Brain microvascular endothelial cell (primary cell): ENCODE measurements at places on chromosomes 11 and 22.

DNA sequence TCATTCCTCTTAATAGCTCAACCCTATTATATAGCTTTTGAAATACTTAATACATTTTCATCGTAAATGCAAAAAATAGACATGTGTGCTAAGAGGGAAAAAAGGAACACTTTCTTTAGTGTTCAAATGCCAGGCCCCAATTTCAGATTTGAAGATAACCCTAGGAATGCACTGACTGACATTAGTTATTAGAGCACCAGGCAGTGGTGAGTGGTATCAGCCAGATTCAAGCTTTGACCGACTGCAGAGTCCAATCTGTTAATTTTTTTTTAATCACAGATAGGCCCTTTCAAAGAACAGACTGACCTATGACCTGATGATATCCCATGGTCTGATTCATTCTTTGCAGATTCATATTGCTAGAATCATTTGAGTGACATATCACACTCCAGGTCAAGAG, 874.2 kb upstream of the CHORDC1 start:
- DNase-seq, result no peak

GRCh38 chr11:73053964-73054363, 88.2 kb downstream of the FCHSD2 start:
- no peak for DNase-seq

DNA sequence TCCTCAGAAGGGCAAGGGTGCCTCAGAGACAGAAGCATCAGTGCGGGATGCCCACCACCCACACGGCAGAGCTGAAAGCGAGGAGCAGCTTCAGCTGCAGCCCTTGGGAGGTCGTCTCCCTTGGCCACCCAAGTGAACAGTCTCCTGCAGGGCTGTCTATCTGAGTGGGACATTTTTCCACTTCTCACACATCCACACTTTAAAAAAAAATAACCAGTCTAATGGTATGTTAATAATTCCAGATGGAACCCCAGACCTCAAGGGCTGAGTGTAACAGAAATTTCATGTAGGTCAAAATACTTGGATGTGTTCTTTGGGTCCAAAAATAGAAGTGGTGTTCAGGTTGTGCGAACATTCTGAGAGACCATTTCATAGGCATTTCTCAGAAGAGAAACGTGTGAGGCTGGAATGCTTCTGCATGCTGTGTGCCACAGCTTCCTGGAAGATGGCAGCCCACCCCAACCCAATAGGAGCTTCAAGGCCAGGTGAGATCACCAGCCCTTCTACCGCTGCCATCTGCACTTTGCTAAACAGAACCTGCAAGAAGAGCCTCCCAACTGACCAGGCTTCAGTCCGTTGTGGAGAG, 623.2 kb downstream of the OPCML start:
- no peak for DNase-seq

- no peak for DNase-seq
These were observed 27.3 kb upstream of the L3MBTL2 start for GRCh38 chr22:41177622-41178424.

DNA sequence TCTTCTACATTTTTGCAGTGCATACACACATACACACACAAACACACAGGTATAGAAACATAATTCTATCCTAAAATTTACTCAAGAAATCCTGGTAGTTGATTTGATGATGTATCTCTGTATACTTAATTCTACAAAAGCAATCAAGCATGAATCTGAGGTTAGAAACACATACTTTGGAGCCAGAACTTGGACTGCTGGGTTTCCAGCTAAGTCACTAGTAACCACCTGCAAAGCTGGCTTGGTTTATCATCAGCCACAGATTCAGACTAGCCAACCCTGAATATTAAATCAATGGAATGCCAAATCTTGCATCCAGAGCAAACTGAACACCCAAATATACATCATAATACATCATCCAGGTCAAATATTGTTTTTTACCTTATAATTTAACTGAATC, 24.8 kb upstream of the POU2AF2 start:
- DNase-seq, result no peak

- DNase-seq, result peak; percentile 51
These were observed 6.4 kb downstream of the BIRC3 start for GRCh38 chr11:102323542-102324251.

DNA sequence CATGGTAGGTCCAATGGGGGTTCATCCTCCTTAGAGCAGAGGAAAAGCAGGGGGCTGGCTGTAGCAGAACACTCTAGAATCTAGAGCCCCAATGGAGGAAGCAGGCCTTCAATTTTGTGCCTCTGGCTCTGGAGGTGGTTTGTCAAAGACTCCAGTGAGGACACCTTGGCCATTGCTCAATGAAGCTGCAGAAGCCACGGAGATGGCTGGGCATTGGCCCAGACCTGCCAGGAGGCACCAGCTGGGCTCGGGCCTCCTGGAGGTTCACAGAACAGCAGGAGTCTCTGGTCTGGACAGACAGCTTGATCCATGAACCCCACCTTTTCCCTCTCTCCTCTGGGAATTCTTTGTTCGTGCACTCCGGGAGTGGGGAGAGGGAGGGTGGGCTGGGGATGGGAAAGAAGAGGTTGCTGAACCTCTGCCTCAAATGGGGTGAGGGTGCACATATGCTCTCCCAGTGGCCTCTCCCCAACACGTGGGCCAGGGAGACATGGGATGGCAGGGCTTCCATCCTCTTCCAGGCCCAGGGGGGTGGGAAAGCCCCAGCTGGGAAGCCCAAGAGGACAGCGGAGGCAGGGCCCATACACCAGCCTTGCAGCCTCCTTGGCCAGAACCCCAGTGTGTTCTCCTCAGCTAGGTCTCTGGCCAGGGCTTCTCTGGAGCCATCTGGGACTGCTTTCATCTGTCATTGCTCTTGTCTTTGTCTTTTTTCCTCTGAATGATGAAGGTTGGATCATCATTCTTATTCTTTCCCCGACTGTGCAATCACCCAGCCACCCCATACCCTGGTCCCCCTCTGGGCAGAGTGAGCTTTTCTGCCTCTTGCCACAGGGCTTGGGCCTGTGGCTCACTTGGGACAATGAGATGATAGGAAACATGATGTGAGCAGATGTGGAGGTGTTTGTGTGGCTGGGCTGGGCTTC, 1019.4 kb downstream of the BRD1 start:
- no peak for DNase-seq

GRCh38 chr11:61083601-61084147, 18.6 kb upstream of the CD5 start:
- no peak for DNase-seq

DNA sequence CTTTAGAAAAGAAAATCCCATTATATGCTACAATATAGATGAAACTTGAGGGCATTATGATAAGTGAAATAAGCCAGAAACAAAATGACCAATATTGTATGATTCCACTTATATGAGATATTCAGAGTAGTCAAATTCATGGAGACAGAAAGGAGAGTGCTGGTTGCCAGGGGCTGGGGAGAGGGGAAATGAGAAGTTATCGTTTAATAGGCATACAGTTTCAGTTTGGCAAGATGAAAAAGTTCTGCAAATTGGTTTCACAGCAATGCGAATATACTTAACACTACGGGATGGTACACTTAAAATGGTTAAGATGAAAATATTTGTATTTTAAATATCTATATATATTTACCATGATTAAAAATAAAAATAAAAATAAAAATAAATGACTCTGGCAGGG, 31.1 kb upstream of the RDX start:
- no peak for DNase-seq

DNA sequence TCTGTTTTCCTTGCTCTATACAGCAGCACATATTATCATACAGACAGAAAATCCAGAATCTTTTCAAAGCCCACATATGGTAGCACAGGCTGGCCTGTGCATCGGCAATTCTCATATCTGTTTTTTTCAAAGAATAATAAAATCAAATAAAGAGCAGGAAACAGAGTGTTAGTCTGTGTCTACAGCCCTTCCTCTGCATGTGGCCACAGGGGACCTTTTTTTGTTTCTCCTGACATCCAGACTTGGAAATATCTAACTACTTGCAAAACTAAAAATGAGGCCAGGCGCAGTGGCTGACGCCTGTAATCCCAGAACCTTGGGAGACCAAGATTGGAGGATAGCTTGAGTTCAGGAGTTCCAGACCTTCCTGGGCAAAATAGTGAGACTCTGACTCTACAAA, 20.3 kb downstream of the LAYN start:
- no peak for DNase-seq

DNA sequence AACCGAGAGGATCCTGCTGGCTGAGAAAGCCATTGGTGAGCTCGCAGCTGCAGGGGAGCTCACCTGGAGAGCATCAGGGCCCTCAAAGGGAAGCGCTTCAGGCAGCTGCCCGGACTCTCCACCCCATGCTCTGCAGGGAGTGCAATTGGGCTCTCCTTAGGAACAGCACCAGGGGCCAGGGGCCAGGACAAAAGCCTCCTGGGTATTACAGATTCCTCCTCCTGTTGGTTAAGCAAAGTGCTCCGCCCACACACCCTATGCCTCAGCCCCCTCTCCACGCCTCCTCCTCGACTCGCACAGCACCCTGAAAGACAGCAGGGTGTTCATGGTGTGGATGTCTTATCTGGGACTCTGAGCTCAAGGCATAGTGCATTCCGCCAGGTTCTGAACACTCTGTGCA, 139.9 kb downstream of the SHANK2 start:
- DNase-seq, result no peak

DNA sequence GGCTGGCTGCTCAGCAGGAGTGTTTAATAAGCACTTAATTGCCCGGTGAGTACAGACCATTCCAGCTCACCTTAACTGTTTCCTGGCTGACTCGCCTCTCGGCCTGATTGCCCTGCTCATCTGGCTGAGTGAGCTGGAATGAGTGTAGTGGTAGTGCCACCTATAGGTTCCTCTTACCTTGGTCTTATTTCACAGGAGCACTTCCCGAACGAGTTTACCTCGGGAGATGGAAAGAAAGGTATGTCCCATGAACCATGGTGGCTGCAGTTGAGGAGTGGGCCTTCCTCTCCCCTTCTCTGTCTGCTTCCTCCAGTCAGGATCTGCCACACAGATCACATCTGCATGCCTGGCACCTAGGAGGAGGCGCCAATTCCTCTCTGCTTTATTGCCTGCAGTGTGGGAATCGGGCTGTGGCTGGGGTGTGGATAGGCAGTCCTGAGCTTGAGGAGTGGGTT, 26.7 kb downstream of the UPB1 start:
- DNase-seq, result peak; percentile 41

DNA sequence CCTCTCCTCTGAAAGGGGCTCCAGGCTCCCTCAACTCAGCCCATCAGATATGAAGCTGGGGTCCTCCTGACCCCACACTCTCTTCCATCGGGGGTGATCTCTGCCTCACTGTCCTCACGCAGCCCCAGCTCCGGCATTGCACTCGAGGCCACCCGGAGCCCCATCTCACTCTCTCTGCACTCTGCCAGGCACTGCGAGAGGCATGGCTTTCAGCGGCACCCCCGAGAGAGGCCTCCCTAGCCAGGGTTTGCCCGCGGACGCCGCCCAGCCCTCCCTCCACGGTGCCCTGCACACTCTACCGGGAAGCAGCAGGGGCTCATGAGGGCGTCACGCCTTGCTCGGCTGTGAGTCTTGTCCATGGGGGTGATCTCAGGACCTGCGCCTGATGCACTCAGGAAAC, 436.2 kb downstream of the BRD1 start:
- no peak for DNase-seq

DNA sequence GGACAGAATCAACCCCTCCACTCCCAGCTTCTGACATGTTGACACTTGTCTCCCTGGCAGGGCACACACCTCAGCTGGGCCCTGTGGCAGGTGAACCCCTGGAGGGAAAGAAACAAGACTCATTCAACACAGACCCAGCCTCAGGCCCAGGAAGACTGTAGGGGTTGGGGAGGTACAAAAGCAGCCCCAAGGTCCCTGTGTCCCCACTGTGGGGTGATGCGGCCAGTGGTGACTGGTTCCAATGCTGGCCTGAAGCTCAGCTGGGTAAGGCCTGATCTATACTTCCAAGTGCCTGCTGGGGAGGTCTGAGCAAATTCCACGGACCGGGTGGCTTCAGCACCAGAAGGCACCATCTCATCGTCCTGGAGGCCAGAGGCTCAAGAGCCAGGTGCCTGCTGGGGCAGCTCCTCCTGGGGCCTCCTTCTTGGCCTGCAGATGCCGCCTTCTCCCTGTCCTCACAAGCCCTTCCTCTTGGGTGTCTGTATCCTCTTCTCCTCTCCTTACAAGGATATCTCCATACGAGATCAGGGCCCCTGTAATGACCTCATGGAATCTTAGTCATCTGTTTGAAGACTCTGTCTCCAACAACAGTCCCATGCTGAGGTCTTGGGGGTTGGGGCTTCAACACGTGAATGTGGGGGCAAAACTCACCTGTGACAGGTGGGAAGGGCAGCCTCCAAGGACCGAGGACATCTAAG, 1492.1 kb downstream of the BRD1 start:
- no peak for DNase-seq

DNA sequence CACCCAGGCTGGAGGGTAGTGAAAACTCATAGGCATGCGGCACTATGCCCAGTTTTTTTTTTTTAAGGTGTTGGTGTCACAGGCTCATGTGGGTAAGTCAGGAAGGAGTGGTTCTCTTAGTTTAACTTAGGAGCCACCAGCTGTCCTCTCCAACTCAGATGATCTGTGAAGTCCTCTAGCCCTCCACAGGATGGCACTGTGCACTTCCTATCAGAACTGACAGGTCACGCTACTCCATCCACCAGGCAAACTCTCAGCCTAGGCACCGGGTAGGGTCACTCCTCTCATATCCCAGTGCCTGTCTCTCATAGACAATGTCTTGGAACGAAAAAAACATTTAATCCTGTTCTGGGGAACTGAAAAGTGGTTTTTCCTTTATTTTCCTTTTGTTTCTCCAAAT, 16.5 kb downstream of the NAP1L4 start:
- peak; percentile 18 for DNase-seq

DNA sequence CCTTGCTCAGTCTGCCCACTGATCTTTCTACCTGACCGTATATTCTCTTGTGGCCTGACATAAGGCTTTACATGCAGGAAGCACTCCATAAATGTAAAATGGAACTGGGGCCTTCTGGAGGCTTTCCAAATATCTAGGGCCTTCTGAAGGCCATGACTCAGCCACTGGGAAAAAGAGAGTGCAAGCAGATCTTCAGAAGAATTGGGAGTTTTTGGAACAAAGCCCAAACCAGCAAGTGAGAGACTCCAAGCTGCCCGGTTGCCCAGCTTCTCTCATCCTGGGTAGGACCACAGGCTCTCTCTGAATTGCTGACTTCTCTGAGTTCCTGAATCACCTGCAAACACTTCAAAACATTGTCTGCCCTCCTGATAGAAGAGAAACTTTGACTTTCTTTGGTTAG, 107.9 kb upstream of the BMAL1 start:
- DNase-seq, result peak; percentile 79

GRCh38 chr22:35212996-35213395, 44.3 kb upstream of the HMGXB4 start:
- DNase-seq, result no peak

DNA sequence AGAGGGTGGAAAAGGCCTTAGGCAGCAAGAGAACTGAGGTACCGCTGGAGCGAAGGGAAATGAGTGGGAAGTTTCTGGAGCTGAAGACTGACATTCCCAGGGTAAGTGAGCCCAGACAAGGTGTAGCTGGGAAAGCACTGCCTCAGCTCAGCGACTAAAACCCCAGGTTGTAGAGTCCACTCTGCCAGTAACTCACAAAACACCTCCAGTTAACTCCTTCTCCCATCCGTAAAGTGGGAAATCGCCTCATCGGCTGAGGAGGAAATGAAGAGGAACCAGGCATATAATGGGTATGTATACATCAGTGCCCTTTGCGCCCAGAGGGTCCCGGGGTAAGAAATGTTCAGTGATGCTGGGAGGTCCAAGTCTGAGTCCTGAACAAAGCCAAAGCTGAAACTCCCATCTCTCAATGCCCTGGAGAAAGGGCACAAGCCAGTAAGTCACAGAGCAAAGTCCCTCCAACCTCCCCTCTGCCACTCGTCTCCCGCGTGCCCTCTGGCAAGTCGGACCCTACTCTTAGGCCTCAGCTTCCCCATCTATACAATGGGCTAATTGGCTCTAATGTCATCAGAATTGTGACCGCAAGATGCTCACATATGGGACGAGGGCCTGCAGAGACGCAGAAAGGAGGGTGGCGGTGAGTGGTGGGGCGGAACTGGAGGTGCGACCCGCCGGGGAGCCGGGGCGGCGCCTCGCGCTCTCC, 588 bp downstream of the VPS37C start:
- no peak for DNase-seq
